Mucosa of gallbladder (tissue), 1 donor: ENCODE measurements at places on chromosomes 6 and 20. TPM values are rescaled to one million over a fixed set of nuclear protein-coding genes. Genes with fewer than 3 reads are reported as not detected.

- no peak for DNase-seq
These were observed 128.6 kb downstream of the RNF144B start for GRCh38 chr6:18515767-18516166.

DNA sequence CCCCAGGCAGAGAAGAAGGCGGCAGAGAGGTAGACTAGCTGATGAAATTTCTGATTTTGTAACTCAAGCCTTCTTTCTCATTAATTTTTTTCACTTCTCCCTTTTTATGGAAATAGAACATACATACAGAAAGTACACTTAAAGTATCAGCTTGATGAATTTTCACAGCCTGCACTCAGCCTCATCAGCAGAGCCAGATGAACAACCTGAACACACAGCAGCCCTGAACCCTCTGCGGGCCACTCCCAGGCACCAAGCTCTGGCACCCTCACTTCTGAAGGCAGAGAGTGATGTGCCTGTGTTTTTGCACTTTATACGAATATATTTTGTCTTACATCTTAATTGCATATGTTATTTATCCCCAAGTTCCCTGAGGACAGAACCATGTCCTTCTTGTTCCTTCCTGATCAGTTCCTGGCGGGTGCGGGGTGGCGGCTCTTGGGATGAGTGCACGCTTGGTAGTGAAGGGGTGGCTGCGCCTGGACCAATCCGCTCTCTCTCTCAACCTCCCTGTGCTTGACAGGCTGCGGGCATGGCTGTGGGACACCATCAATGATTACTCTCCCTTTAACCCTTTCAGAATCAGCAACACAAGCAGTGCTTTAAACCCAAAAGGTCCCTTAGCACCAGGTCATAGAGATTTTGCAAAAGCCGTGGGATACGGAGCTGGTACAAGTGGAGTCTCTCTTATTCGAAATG lies 34.8 kb upstream of the AFDN start:
- DNase-seq = no peak

GRCh38 chr6:36266913-36267644 lies 2.8 kb upstream of the PNPLA1 start:
- no peak for DNase-seq

Gene EXOC2
- total RNA-seq = 20.7 TPM
